ENCODE measurements at places on chromosomes 6 and 20.

DNA sequence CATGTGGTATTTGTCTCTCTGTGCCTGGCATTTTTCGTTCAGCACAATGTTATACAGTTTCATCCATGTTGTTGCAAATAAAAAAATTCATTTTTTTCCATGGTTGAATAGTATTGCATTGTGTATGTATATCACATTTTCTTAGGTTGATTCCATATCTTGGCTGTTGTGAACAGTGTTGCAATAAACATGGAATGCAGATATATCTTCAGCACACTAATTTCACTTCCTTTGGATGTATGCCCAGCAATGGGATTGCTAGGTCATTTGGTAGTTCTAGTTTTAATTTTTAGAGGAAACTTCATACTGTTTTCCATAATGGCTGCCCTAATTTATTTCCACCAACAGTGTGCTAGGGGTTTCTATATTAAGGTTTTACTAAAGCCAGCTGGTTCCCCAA lies 52.6 kb downstream of the GFRAL start:
- no peak for DNase-seq

DNA sequence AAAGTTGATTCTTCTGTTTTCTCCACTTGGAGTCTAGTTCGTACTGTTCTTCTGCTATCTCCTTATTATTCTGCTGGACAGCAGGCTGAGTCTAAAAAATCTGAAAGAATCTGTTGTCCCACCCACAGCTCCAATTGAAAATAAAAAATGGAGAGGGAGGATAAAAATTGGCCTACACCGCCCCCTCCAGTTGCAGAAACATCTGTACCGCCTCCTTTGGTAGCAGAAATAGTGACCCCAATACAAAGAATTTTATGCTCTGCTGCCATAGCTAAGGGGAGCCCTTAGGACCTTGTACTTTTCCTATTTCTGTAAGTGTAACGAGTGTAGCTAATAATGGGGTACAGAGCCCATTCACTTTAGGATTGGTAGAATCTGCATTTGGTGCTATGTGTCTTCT lies 4.9 kb upstream of the FKBP1A start:
- no peak for DNase-seq

- DNase-seq = no peak
Observed at GRCh38 chr6:811831-812230, 118.9 kb upstream of the EXOC2 start.

DNA sequence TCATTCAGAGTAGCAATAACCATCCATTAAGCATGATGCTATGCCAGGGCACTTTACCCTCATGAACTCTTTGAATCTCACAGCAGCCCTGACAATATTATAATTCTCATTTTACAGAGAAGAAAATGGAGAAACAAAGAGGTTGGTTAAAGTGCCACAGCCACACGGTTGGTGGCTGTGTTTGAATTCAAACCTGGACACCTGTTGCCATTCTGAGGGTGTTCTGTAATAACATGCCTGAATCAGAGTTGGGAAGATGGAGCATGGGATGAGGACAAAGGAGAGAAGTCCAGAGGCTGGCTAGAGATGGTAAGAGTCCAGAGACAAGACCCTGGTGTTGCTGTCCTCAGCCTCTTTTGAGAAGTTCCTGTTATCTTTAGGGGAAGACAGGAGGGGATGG lies 127.7 kb downstream of the DHX35 start:
- DNase-seq = no peak

- DNase-seq = no peak
Observed at GRCh38 chr6:73508776-73509175, 12.1 kb downstream of the EEF1A1 start.

- peak; percentile 31 for DNase-seq
Observed at GRCh38 chr6:4776493-4777393, 539 bp downstream of the CDYL start.

DNA sequence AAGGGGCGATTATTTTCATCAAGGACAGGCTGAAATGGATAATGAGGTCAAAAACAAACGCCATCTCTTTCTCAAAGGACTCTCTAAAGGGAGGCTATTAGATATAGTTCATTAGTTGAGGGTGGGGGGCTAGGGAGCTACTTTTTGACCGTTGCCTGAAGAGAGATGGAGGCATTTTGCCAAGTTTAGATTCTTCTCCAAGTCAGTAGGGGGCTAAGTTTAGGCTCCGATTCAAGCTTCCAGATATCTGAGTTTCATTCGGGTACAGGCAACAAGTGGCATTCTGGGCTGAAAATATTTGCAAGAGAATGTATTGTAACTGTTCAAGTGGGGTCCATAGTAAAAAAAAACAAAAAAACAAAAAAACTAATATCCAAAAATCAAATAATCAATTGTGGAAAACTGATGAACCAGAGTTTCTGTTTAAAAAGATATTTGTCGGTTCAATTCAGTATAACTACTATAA lies 43.4 kb upstream of the PIM1 start:
- DNase-seq = no peak

DNA sequence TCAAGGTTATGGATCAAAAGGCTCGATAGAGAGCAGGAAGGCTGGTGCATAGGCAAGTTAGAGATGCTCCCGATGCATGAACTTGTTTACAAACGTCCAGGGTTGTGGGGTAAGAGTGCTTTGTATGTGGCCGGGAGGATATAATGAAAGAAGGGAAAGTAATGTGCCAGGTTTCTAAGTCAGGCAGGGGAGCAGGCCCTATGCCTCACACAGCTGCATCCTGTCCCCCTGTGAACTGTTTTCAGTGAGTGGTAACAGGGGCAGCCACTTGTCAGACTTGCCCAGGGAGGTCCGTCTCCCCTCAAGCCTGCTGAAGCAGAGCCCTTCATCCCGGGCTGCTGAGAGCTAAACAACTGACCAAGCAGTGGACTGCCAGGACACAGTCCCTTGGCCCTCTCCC lies 19.4 kb downstream of the KCNK5 start:
- no peak for DNase-seq

DNA sequence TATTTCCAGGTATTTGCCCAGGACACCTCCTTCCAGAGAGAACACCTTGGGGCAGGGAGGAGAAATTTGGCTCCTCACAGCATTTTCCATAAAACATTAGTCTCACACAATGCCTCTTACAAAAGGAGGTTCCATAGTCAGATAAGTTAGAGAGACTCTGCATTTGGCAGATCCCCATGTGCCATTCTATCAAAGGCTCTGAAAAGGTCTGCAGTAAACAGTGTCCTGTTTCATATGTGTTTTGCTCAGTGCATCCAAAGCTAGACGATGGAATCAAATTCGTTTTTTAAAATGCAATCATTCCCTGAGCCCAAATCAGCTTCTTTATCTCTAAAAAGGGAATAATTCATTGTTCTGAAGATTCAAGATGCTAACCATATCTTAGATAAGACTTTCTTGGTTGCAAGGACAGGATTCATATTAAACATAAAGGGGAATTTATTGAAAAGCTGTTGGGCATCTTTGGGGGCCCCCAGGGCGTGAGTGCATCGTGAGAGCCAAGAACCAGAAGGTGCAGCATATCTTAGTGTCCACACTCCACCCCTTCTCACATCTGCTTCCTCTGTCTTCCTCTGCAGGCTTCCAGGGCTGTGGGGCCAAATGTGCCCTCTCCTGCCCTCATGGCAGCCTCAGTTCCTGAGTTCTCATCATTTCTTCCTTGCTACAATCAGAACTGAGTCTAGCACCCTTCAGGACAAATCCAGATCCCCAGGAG lies 41.4 kb upstream of the MLN start:
- no peak for DNase-seq

DNA sequence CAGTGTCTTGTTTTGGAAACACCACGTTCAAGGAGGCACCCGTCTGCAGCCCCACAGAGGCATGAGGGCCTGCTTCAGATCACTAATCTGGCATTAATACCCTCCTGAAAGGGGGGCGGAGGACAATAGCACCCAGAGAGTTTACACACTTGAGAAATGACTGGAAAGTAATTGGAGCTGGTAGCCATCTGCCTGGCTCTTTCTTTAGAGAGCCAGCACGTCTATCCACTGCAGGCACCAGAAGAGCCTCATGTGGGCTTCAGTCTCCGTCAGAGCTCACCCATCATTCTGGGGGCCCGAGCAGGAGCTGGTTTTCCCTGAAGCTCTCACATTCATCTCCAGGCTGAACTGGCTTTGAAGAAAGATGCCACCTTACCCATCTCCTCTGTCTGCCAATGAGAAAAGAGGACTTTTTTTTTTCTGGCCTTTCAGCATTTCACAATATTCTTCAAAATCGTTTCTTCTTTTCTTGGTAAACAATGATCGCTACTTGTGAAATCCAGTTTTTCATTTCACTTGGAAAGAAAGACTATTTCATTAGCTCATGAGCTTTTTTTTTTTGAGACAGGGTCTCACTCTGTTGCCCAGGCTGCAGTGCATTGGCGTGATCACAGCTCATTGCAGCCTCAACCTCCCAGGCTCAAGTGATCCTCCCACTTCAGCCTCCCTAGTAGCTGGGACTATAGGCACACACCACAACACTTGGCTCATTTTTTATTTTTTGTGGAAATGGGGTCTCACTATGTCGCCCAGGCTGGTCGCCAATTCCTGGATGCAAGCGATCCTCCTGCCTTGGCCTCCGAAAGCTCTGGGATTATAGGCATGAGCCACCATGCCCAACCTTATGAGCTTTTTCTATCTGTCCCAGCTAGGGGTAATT lies 124.7 kb upstream of the ZNF217 start:
- DNase-seq = no peak

DNA sequence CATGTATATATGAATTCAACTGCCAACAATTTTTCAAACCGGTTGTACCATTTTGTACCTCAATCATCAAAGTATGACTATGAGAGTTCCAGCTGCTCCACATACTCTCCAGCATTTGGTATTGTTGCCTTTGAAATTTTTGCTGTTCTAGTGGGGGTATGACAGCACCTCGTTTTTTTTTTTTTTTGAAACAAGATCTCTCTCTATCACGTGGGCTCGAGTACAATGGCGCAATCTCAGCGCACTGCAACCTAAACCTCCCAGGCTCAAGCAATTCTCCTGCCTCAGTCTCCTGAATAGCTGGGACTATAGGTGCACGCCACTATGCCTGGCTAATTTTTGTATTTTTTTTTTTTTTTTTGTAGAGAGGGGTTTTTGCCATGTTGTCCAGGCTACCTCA lies 144.7 kb upstream of the JARID2 start:
- no peak for DNase-seq

DNA sequence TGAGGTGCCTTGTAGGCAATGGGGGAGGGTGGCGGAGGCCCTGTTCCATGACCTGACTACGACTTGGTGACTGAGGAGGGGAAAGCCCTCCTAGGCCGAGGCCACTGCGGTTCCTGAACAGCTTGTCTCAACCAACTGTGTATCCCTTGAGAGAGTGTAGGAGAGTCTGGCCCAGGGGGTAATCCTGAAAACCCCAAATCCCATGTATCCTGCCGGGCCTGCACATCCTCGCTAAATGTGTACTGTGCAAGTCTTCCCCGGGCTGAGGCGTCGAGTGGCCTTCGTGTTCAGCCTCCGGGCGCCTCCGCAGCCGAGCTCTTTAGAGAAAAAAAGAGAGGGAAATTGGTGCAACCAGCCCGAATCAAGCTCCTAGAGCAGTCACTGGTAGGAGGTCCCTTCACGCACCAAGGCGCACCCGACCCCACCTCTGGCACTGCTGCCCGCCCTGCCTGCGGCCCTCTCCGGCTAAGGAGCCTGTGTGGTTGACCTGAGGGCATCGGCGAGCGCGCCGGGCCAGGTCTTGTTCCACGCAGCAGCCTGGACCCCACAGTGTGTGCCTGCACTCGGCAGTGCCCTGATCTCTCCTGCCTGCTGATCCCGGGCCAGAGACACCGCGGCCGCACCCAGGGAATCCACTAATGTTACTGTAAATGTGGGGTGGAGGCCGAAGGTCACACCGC lies 7.3 kb downstream of the SIM1 start:
- DNase-seq = no peak

- no peak for DNase-seq
Observed at GRCh38 chr6:169933251-169933821, 181.9 kb downstream of the ERMARD start.

GRCh38 chr6:33372526-33373123 lies 19.0 kb upstream of the KIFC1 start:
- no peak for DNase-seq

DNA sequence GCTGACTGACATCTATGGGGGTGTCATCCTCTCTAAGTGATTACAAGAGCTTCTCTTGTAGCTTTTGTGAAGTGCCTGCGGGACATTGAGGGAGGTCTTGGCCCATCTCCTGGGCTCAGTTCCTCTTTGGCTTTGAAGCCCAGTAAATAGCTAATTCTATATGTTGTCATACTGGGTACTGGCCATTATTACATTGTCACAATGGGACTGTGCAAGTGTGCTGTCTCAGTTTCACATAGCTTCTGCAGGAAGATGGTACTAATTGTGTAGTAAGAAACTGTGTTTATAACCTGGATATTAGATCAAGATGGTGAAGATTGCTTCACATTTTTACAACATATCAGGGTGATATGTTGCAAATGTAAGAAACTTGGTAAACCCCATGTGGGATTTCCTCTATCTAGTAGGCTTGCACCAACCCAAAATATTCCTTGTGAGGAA lies 19.9 kb downstream of the SPINT3 start:
- no peak for DNase-seq

DNA sequence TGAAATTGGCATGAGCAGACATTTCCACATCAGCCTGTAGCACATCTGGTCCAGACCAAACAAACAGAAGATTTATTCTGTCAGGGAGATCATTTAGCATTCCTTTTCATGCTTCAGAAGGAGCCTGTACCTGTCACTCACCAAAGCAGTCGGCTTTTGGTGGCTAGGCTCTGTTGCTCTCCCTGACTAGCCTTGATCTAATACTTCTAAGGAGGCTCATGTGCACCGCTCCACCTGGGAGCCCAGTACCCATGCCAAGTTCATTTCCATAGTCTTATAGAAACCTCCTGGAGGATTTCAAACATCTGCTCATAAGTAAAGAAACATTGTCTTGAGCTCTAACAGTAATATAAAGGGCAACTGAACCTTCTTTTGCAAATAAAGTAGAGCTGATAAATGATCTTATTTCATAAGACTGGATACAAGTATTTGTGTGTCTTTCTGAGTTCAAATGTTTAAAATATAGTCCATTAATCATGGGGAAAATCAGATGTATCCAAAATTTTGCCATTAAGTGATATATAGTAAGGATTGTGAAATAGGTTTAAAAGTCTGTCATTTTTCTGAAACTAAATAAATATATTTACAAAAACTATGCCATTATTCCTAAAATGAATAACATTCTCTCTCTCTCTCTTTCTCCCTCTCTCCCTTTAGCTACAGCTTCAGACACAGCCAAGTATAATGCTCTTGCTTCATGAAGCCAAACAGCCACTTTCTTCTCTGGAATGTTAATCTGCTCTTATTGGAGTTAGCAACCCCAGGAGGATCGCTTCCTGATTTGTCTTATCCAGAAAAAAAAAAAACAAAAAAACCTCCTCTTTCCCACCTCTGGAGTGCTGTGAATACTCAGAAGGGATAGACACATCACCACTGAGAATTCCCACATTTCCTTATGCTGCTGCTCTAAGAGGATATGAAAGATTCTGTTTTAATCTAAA lies 192.7 kb upstream of the TFAP2D start:
- DNase-seq = no peak
